ENCODE measurements at places on chromosomes 7 and 10. TPM values are rescaled to one million over a fixed set of nuclear protein-coding genes. Genes with fewer than 3 reads are reported as not detected.

The FXYD4 gene
- not detected for total RNA-seq

The PDE6C gene
- total RNA-seq: not detected

The GPR26 gene
- not detected for total RNA-seq

The ZPBP gene
- not detected for total RNA-seq

The POT1 gene
- total RNA-seq: 18.6 TPM

The TUBAL3 gene
- total RNA-seq: not detected

The SHTN1 gene
- 2.9 TPM for total RNA-seq

The FFAR4 gene
- total RNA-seq: not detected

Data from cardiac atrium fibroblast (primary cell).